Thoracic aorta (tissue), 2 donors: ENCODE measurements at places on chromosomes 7 and 10.
A peak's percentile ranks its signal among the peaks of the same experiment; 100 is the strongest.

- H3K4me3 ChIP-seq, result no peak overlapping the region
- no peak for DNase-seq
- no peaks in the 10 kb centered on the region for H3K36me3 ChIP-seq
- peaks cover 4% of the 10 kb centered on the region for H3K4me1 ChIP-seq
- no peaks in the 10 kb centered on the region for H3K27me3 ChIP-seq
- no peak overlapping the region for H3K27ac ChIP-seq
Measured at GRCh38 chr10:62543571-62544355, 169.6 kb downstream of the ZNF365 start.

- no peaks in the 10 kb centered on the region for H3K36me3 ChIP-seq
- H3K4me3 ChIP-seq, result no peak overlapping the region
- no peak for DNase-seq
- no peak overlapping the region for H3K27ac ChIP-seq
- H3K27me3 ChIP-seq, result no peaks in the 10 kb centered on the region
Measured at GRCh38 chr10:3354174-3354900, 181.8 kb upstream of the PITRM1 start.

DNA sequence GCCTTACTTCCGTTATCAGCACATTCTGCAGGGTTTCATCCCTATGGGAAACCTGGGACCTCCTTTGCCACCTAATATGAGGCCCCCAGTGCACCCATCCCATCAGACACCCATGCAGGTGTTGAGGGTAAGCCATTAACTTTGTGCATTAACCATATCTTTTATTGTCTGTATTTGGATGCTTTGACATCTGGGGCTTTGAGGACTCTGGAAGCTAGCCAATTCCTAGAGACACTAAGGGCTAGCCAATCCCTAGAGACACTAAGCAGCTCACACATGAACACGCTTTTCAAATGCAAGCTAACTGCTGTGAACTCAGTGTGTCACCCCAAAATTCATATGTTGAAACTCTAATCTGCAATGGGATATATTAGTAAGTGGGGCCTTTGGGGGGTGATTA is 272.5 kb upstream of the COBL start:
- no peak overlapping the region for H3K4me3 ChIP-seq
- no peaks in the 10 kb centered on the region for H3K36me3 ChIP-seq
- no peaks in the 10 kb centered on the region for H3K27me3 ChIP-seq
- no peak for DNase-seq

GRCh38 chr7:138470391-138471157 is 10.5 kb downstream of the TRIM24 start:
- H3K27ac ChIP-seq, result no peak overlapping the region
- no peak overlapping the region for H3K4me3 ChIP-seq
- H3K4me1 ChIP-seq, result peaks cover 5% of the 10 kb centered on the region
- H3K27me3 ChIP-seq, result no peaks in the 10 kb centered on the region
- no peak for DNase-seq

- H3K27ac ChIP-seq, result no peak overlapping the region
- H3K36me3 ChIP-seq, result no peaks in the 10 kb centered on the region
- H3K4me1 ChIP-seq, result no peaks in the 10 kb centered on the region
- DNase-seq, result no peak
- H3K4me3 ChIP-seq, result no peak overlapping the region
- no peaks in the 10 kb centered on the region for H3K27me3 ChIP-seq
Measured at GRCh38 chr7:46349490-46349889, 428.4 kb upstream of the IGFBP3 start.

DNA sequence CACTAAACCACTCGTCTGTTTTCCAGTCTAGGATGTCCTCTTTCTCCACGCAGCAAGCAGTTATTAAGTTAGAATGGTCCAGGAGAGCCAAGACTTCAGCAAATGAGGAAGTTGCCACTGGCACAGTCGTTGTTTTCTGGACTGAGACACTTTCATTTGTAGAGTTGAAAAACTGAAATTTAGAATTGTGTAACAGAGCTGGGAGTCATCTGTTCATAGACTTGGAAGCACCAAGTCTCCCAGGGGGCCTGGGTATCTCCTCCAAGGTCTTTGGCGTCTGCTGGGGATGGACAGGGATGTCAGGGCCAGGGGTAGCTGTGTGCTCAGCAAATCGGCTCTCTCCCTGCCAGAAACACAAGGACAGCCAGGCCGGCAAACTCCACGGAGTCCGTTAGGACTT is 208.4 kb downstream of the FANK1 start:
- no peak for DNase-seq
- no peak overlapping the region for H3K27ac ChIP-seq
- no peaks in the 10 kb centered on the region for H3K36me3 ChIP-seq
- H3K4me1 ChIP-seq, result no peaks in the 10 kb centered on the region
- H3K4me3 ChIP-seq, result no peak overlapping the region
- no peaks in the 10 kb centered on the region for H3K27me3 ChIP-seq

- no peak overlapping the region for H3K4me3 ChIP-seq
- no peak overlapping the region for H3K27ac ChIP-seq
- H3K36me3 ChIP-seq, result no peaks in the 10 kb centered on the region
- no peak for DNase-seq
- no peaks in the 10 kb centered on the region for H3K4me1 ChIP-seq
- no peaks in the 10 kb centered on the region for H3K27me3 ChIP-seq
Measured at GRCh38 chr7:94874036-94874785, 33.2 kb upstream of the PPP1R9A start.

GRCh38 chr7:94332571-94332970 is 62.1 kb upstream of the COL1A2 start:
- no peak overlapping the region for H3K27ac ChIP-seq
- H3K4me3 ChIP-seq, result no peak overlapping the region
- no peaks in the 10 kb centered on the region for H3K4me1 ChIP-seq

DNA sequence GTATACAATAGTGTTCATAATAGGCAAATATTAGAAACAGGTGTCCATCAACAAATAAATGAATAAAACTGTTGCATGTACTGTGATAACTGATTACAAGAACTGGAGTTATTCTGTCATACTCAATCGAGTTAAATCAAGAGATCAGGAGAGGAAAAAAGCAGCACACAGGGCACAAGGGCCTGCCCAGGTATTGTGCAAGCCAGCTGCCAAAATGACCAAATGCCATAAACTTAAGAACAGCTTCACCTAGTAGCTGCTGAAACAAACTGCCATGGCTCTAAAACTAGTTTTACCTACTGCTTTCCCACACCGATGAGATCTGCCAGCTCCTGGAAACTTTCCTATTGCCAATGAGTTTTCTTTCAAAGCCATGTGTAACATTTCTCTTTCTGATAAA is 12.2 kb downstream of the GSAP start:
- H3K27ac ChIP-seq, result no peak overlapping the region
- DNase-seq, result no peak
- no peaks in the 10 kb centered on the region for H3K36me3 ChIP-seq
- no peaks in the 10 kb centered on the region for H3K4me1 ChIP-seq
- no peaks in the 10 kb centered on the region for H3K27me3 ChIP-seq
- no peak overlapping the region for H3K4me3 ChIP-seq

DNA sequence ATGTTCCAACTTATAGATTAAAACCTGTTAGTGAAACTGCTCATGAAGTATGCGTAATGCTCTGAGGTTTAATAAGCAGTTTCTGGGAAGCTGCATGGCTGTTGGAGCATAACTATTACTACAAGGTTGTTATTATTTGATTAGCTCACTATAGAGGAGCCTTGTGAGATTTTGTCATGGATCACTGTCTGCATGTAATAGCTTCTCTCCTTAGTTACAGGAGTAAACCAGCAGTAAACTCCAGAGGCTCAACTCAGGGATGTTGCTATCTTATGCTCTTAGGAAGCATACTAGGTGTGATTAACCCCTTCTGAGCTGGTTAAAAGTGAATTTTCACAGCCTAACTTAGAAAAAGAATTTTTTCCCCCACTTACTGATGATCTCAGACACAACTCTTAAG is 63.6 kb upstream of the IFRD1 start:
- no peaks in the 10 kb centered on the region for H3K36me3 ChIP-seq
- H3K27me3 ChIP-seq, result no peaks in the 10 kb centered on the region
- no peak overlapping the region for H3K4me3 ChIP-seq
- H3K4me1 ChIP-seq, result no peaks in the 10 kb centered on the region
- no peak overlapping the region for H3K27ac ChIP-seq
- DNase-seq, result no peak

DNA sequence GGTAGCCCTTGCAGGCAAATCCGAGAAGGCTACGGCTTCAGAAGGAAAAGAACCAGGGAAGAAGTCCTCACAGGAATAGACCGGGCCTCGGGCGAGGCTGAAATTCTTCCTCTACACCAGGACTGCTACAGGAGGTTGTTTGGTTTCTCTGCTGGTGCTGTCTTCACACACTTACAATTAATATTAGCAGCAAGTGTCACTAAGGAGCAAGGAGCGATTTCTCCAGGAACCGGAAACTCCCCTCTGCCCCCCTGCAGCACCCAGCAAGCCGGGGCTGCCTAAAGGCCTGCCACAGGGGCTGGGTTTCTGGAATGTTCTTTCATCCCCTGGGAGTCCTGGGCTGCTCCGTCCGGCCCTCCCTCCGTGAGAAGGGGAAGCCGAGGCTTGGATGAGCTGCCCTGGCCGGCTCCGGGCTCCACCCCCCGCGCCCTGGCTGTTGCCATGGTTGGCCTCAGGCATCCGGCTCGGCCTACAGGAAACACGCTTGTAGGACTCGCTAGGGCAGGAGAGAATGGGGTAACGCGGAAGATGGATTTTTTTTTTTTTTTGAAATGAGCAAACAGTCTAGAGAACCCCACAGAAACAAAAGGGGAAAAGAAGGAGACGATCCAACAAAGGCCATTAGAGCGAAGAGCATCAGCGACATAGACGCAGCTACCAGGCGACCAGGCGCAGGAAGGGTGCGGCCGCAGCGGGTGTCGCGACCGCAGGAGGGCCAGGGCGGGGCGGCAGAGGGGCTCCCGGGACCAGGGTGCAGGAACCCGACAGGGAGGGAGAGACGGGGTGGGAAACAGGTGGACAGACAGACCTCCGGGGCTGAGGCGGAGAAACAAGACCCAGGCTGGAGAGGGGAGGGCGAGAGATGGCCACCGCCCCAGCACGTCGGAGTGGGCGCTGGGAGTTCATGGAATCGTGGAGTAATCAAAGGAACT is 33.0 kb downstream of the EN2 start:
- no peaks in the 10 kb centered on the region for H3K36me3 ChIP-seq
- peak overlapping the region; percentile 5 for H3K27ac ChIP-seq
- peak overlapping the region; percentile 69 for H3K4me3 ChIP-seq
- no peaks in the 10 kb centered on the region for H3K27me3 ChIP-seq
- H3K4me1 ChIP-seq, result peaks cover 5% of the 10 kb centered on the region
- no peak for DNase-seq

DNA sequence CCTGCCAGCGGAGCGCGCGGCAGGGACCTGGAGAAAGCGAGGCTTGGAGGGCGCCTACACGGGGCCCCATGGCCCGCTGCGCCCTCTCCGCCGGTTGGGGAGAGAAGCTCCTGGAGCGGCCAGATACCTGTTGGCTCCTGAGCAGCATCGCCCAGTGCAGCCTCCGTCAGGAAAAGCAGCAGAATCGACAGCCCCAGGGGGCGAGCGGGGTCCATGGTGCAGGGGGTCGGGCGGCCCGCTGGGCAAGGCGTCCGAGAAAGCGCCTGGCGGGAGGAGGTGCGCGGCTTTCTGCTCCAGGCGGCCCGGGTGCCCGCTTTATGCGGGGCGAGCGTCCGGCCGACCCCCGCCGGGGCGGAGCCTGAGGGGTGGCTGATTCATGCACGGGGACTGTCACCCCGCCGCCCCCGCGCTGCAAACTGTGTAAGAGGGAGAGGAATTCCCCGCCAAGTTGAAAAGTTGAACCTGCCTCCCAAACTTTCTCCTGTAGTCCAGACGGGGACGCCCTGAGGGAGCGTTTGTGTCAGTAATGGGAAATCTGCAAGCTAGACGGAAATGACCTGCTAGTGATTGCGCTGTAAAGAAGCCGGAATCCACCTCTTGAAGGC is at the start of gene TFPI2:
Gene TFPI2 (minus strand): TSS at position 290 of the 605 bp plus-strand sequence. CDS start 75 bp downstream, at position 215.
- H3K27me3 ChIP-seq, result no peaks in the 10 kb centered on the region
- H3K27ac ChIP-seq, result no peak within 1 kb of the TSS

- H3K4me1 ChIP-seq, result no peaks in the 10 kb centered on the region
- no peak overlapping the region for H3K27ac ChIP-seq
- DNase-seq, result no peak
- H3K4me3 ChIP-seq, result no peak overlapping the region
- H3K27me3 ChIP-seq, result no peaks in the 10 kb centered on the region
Measured at GRCh38 chr7:80967071-80967916, 48.4 kb upstream of the SEMA3C start.

DNA sequence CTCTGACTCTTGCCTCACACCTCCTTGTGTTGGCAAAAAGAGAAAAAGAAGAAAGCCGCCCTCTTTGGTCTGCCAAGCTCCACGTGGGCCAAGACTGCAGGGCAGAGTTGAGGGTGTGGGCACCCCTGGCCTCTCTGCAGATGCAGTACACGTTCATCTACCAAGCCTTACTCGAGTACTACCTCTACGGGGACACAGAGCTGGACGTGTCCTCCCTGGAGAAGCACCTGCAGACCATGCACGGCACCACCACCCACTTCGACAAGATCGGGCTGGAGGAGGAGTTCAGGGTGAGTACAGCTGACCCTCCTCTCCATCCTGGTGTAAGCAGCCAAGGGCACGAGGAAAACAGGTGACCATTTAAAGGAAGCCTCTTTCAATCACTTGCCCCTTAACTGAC is 56.1 kb downstream of the MKI67 start:
- H3K36me3 ChIP-seq, result peaks cover 26% of the 10 kb centered on the region
- DNase-seq, result no peak
- no peaks in the 10 kb centered on the region for H3K27me3 ChIP-seq
- H3K4me3 ChIP-seq, result no peak overlapping the region

DNA sequence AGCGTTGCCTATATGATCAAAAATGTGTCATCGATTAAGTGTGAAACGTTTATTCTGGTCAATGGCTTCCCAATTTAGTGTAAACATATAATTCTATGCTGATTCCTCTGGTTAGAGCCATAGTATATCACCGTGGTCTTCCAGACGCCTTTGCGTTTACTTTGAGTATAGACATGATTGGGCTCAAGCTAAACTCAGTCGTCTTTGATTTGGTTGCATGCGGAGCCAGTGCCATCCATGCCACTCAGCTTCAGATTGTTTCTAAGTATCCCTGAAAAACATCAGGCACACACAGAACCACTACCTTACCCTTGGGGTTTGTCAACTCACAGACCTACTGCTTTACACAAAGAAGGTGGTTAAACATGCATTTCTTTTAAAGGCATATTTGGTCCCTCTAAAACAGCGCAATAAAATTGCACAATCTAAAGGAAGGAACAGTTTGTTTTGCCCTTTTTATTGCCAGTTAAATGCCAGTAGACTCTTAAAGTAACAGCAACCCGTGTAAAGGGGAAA is 273.6 kb upstream of the KLF6 start:
- H3K27ac ChIP-seq, result peak overlapping the region; percentile 64
- no peak for DNase-seq
- H3K4me1 ChIP-seq, result peaks cover 34% of the 10 kb centered on the region
- peak overlapping the region; percentile 59 for H3K4me3 ChIP-seq
- no peaks in the 10 kb centered on the region for H3K36me3 ChIP-seq
- H3K27me3 ChIP-seq, result no peaks in the 10 kb centered on the region

DNA sequence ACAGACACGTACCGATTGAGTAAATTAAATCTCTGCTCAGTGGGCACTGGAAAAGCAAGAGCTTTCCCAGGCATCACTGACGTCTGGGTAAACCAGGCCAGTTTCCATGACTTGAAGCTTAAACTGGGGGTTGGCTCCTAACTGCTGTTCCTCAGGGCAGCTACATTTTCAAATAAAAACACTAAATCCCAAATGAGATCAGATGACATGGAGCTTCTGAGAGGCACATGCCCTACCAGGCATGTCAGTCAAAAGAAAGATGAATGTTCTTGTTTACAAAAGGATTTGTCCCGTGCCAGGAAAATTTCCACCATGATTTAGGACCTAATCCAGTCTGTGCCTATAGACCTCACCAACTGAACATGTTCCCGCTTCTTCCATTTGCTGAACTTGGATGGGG is 220.2 kb downstream of the KCNMA1 start:
- DNase-seq, result no peak
- no peaks in the 10 kb centered on the region for H3K27me3 ChIP-seq
- H3K4me1 ChIP-seq, result peaks cover 43% of the 10 kb centered on the region
- peak overlapping the region; percentile 99 for H3K27ac ChIP-seq
- H3K36me3 ChIP-seq, result no peaks in the 10 kb centered on the region
- peak overlapping the region; percentile 32 for H3K4me3 ChIP-seq
